ENCODE measurements at places on chromosomes 5 and 9.

GRCh38 chr9:82147798-82148425 is 159.3 kb downstream of the SPATA31D1 start:
- DNase-seq, result no peak

GRCh38 chr9:111258875-111259271 is 71.2 kb downstream of the OR2K2 start:
- no peak for DNase-seq

DNA sequence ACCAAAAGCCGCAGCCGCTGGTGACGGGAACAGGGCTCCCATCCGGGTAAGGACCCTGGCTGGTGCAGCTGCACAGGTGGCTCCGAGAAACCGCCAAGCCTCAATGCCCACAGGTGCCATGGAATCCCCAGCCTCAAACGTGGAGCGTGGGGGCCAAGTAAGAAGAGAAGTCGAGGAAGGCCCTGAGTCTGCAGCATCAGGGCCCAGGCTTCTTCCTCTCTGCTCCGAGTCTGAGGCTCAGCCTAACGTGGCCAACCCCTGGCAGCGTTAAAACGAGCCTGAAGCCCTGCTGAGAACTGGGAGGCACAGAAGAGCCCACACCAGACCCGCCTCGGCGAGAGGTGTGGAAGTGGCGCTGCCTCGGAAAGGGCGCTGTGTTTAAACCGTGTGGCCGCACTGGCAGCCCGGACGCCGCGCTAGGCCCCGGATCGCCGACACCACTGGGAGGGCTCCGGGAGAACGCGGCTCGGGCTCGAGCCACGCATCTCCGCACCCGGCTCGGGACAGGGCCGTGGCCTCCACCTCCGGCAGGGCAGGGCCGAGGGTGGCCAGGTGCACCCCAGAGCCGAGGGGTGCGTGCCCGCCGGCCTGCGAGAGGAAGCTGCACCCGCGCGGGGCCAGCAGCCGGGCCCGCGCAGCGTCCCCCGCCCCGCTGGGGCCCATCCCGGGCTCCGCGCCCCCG is 730 bp downstream of the ZMYND19 start:
- no peak for DNase-seq

- no peak for DNase-seq
Observed at GRCh38 chr9:96342571-96343245, 40.7 kb upstream of the HSD17B3 start.

GRCh38 chr9:98619788-98620187 is 88.9 kb downstream of the GABBR2 start:
- DNase-seq, result no peak

GRCh38 chr5:178307267-178308045 is 74.9 kb upstream of the PHYKPL start:
- no peak for DNase-seq

DNA sequence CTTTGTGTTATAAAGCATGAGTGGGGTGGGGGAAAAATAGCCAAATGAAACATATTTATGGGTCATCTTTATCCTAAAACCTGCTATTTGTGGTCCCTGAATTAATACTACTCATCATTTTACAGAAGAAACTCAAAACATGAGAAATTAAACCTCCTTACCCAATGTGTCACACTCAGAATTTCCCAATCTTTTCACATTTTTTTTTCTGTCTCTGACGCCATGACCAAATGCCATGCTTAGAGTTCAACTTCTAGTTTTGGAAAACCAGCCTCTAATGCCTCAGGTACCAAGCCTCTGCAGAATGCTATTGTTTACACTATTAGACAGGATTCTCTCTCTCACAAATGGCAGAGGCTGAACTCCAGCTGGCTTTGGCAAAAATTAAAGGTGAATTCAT is 505.5 kb upstream of the WWC1 start:
- DNase-seq, result no peak

- DNase-seq, result no peak
Observed at GRCh38 chr9:109627042-109627441, 128.9 kb upstream of the PTPN3 start.

DNA sequence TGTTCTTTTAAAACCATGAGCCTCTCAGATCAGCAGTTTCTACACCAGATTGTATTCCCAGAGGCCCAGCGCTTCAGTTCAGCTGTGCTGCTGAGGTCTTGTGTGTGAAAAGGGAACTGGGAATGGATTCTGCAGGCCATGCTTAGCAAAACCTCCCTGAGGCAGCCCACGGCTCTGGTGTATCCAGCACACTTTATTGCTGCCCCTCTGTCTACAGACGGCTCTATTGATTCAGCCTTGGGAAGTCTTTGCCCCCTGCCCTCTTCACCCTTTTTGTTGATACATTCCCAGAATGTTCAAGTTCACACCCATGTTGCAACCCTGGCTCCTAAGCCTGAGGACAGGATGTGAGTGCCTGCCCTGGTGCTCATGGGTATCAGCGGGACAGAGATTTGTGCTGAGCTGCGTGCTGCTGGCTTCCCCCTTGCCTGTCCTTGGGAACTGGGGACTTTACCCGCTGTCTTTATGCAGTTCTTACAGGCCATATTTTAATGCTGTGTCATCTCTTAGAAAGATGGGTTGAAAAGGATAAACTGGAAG is 37.3 kb downstream of the ARHGAP26 start:
- DNase-seq, result no peak

GRCh38 chr5:176337913-176338312 is 23.7 kb downstream of the KIAA1191 start:
- no peak for DNase-seq

- DNase-seq, result no peak
Observed at GRCh38 chr5:142506046-142506445, 179.8 kb downstream of the FGF1 start.

GRCh38 chr5:127396490-127397155 is 106.0 kb downstream of the MEGF10 start:
- DNase-seq, result no peak

- DNase-seq, result no peak
Observed at GRCh38 chr9:85248514-85249312, 493.0 kb downstream of the AGTPBP1 start.

- DNase-seq, result no peak
Observed at GRCh38 chr9:97563458-97564135, 62.1 kb downstream of the TMOD1 start.

GRCh38 chr5:159091065-159091464 is 8.7 kb downstream of the EBF1 start:
- no peak for DNase-seq

DNA sequence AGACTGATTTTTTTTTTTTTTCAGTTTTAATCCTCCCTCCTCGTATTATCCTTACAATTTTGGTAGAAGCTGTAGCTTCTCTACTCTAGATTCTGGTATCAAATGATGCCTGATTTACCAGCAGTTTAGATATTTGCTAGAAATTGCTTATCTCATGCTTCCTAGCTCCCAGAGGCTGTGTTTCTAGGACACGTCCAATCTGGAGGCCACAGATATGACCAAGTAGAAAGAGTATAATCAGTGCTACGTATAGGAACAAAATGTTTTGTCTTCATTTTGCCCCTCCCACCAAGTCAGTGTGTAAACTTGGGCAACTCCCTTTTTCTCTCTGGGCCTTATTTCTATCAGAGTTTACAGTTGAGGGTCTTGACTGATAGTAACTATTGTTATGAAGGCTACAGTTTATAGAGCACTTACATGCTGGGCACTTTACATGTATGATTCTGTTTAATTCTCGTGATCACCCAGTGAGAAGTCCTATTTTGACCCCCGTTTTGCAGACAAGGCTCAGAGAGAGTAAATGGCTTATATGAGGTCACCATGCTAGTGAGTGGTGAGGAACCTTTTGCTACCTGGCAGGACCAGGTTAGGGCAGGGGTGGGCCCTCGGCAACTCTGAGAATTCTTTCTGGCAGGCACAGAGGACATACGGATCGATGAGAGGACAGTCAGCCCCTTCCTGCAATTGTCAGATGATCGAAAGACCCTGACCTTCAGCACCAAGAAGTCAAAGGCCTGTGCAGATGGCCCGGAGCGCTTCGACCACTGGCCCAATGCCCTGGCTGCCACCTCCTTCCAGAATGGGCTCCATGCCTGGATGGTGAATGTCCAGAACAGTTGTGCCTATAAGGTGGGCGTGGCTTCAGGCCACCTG is 7.6 kb downstream of the HDHD3 start:
- no peak for DNase-seq

DNA sequence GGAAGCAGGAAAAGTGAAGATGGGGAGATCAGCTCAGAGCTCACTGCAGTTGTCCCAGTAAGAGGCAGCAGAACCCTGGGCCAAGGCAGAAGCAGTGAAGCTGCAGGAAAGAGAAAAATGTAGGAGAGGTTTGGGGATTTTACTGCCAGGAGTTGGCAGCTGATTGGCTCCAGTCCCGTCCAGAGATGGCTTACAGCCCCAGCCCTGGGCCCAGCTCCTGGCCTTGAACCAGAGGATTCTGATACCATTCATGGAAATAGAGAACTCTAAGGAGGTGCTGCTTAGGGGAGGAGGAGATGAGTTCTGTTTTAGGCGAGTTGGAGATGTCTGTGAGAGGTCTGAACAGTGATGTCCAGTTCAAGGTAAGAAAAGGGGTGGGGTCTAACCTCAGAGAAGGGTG is 4.6 kb downstream of the MORN5 start:
- DNase-seq, result no peak

GRCh38 chr9:17578577-17578910 is 322 bp upstream of the SH3GL2 start:
- no peak for DNase-seq

- DNase-seq, result no peak
Observed at GRCh38 chr9:127014216-127014909, 99.8 kb downstream of the RALGPS1 start.

DNA sequence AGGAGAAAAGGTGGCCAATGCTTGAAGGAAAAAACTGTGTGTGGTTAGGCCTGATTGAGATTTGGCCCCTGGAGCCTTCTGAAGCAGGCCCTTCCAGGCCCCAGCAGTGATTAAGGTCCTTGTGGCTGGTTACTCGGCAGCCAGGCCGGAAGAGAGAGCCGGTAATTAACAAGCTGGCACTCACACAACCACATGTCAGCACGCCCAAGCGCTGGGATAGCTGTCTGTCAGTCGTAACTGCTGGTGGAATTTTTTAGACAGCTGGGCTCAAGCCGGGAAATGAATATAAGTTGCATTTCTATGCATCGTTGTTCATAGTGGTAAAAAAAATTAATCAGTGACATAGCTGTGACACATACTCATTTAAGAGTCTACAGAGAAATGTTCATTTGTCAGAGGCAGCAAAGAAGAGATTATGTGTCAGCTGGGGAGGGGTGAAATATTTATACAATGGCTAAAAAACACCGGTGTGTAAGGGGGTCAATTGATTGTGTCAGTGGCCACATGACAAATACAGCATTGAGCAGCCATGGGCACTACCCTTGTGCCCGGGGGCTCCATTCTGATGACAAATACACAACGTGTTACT is 13.7 kb upstream of the ARAP3 start:
- no peak for DNase-seq

- no peak for DNase-seq
Observed at GRCh38 chr5:52989781-52990527, 802 bp downstream of the ITGA2 start.

GRCh38 chr9:8924562-8924961 is 1125.0 kb upstream of the DMAC1 start:
- no peak for DNase-seq

DNA sequence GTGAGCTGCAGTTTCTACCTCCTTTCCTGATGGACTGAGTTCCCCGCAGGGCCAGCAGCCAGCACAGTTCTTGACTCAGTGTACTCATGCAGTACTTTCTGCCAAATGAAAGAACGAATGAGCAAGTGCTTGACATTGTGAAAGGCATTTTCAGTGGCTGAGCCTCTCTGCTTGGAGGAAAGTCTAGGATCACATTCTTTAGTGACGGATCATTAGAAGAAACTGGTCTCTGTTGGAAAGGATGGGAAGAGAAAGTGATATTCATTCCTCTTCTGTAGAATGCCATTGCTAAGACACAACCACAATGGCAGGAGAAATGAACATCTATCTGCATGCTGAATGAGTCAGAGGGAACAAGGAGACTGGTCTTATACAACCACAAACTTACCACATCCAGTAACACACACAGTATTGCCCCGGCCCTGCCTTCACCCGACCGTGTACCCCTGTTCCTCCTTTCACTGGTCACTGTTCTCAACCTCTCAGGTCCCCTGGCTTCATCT is 206.9 kb downstream of the CRB2 start:
- peak; percentile 54 for DNase-seq

- DNase-seq, result no peak
Observed at GRCh38 chr5:180605554-180606214, 14.4 kb upstream of the SCGB3A1 start.

- DNase-seq, result no peak
Observed at GRCh38 chr9:5949103-5949699, 58.5 kb downstream of the MLANA start.

- no peak for DNase-seq
Observed at GRCh38 chr5:76560952-76561891, 62.0 kb downstream of the F2RL2 start.

- DNase-seq, result no peak
Observed at GRCh38 chr5:157108976-157109375, at the start of gene HAVCR2. Gene HAVCR2 (minus strand): TSS chr5:157109044. CDS start chr5:157108983, 61 bp downstream.

- no peak for DNase-seq
Observed at GRCh38 chr9:135741276-135742219, 39.6 kb downstream of the KCNT1 start.

DNA sequence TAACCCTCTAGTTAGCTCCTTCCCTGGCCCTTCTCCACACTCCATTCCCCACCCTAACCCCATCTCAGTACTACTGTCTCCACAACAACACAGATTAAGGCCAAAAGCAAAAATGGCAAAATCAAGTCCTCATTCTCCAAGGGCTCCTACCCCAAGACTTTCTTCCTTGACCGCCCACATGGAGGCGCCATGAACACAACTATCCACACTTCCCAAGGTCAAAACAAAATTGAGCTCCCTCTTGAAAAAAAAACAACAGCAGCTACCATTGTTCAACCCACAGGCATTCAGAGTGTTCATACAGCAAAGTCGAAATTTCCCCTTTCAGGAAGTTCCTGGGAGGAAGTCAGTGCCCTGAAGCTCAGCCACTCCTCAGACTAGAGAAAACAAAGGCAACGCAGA is 54.4 kb downstream of the GNAQ start:
- DNase-seq, result no peak

DNA sequence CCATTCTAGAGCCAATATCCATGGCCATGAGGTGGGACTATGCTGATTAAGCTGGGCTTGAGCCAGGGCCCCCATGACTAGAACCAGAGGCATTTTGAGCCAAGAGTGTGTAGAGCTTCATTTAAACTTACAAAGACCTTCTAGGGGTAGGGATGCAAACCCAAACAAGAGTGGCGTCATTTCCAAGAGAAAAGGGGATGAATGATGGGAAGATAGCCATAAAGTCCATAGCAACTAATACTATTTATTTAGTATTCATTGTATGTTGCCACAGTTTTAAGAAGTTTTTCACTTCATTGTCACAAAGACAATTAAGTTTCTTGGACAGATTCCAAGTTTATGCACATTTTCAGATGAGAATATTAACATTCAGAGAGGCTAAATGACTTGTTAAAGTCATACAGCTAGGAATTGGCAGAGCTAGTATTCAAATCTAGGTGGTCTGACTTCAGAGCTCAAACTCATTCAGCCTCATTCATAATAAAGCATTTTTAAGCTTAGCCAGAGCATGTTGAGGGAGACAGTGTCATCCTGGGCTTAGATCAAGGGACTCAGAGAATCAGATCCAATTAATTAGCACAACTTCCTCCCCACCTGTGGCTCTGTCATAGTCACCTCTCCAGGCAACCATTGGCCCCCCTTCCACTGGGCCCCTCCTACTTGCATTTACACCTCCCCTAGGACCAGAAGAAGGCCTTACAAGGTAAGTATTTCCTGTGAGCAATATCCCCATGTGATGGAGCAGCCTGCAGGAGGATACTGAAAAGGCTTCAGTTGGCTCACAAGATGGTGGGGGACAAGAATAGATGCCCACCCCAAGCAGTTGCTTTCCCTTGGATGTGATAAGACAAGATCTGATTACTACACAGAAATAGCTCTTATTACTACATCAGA is 95.0 kb upstream of the PCSK1 start:
- no peak for DNase-seq

- DNase-seq, result no peak
Observed at GRCh38 chr9:132384376-132384775, 22.3 kb downstream of the TTF1 start.

Measured in AG09319 (cell line).